Activated naive CD4-positive, alpha-beta T cell treated with anti-CD3 and anti-CD28 coated beads, Interleukin-2, amount 50 U/mL, for 16 hours (primary cell): ENCODE measurements at places on chromosomes 11 and 22.

GRCh38 chr11:73281796-73282660, 9.9 kb downstream of the P2RY6 start:
- DNase-seq = no peak

DNA sequence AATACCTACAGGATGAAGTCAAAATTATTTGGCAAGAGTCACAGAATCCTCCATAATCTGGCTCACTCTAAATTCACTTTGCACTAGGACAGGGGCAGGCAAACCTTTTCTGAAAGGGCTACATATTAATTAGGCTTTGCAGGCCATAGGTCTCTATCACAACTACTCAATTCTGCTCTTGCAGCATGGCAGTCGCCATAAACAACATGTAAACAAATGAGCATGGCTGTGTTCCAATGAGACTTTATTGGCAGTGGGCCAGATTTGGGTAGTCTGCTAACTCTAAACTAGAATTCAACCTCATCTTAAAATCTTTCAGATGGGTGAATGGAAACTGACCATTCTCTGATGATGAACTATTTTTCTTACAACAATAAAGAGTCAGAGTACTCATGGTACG, 5.8 kb downstream of the THRSP start:
- DNase-seq = no peak

- DNase-seq = peak; percentile 10
Observed at GRCh38 chr11:637593-638521, 788 bp downstream of the DRD4 start.

DNA sequence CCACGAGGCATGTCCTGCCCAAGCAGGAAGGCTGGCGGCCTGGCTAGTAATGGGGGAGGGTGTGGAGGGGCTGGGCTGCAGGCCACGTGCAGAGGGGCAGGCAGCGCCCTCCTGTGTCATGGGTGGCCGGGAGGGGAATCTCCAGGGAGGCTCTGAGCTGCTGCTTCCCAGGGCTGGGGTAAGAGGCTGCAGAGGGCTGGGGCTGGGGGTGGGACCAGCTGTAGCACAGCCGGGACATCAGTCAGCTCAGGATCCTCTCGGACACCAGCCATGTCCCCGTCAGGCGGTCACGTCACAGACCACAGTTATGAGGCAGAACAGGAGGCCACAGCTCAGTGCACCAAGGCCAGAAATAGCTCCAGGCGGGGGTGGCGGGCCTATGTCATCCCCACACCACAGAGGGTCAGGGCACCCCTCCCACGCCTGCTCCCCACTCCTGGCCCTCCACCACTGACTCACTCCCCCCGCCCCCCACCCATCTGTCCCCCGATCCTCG, 21.1 kb downstream of the RTN4R start:
- DNase-seq = no peak

GRCh38 chr11:65640483-65641296, 2.8 kb downstream of the SIPA1 start:
- DNase-seq = peak; percentile 46

DNA sequence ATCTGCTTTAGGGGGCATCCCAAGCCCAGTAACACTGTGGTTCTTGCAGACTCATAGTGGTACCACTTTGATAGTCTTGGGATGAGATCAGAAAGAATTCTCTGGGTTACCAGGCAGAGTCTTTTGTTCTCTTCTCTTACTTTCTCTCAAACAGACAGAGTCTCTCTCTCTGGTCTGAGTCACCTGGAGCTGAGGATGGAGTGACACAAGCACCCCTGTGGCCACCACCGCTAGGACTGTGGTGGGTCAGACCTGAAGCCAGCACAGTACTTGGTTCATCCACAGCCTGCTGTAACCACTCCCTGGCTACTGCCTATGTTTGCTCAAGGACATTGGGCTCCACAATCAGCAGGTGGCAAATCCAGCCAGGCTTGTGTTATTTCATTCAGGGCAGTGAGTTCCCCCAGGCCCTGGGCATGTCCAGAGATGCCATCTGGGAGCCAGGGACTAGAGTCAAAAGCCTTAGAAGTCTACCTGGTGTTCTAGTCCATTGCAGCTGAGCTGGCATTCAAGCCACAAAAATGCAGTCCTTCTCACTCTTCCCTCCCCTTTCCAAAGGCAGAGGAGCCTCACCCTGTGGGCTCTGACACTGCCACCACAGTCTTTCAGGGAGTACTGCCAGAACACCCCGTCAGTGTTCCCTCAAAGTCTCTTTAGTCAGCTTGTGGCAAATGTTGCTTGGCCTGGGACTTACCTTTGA, 29.9 kb downstream of the ENDOD1 start:
- DNase-seq = no peak

- DNase-seq = no peak
Observed at GRCh38 chr11:63919267-63920125, 2.5 kb upstream of the RCOR2 start.

- DNase-seq = no peak
Observed at GRCh38 chr11:19228968-19229367, 11.8 kb downstream of the E2F8 start.

DNA sequence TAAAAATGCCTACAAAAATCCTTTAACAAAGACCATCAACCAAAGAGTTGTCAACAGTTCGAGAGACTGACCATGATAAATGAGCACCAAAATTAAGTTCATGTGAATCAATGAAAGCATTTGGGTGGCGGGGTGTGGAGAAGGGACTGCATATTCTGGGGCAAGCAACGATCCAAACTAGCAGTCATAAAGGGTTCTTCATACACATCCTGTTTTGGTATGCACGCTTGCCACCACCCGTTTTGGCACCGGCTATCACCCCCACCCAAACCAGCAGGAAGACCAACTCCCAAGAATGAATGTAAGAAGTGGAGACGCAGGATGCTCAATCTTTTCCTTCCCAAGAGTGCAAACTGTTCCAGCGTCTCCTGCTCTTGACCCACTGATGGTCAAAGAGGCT, 80.8 kb downstream of the SGSM3 start:
- DNase-seq = no peak

- DNase-seq = no peak
Observed at GRCh38 chr11:11899401-11899800, 57.6 kb downstream of the USP47 start.

DNA sequence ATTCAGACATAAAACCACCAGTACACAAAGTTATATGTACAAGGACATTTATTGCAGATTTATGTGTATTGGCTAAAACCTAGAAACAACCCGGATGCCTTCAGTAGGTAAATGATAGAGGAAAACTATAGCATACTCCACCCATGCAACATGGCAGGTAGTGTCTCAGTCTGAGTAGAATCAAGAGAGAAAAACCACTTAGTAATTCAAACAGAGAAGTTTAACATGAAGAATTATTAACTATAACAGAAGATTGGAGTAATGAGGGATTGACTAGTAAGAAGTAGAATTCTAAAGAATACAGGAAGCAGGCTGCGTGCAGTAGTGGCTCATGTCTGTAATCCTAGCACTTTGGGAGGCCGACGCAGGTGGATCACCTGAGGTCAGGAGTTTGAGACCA, 16.2 kb upstream of the SPTY2D1 start:
- DNase-seq = no peak

DNA sequence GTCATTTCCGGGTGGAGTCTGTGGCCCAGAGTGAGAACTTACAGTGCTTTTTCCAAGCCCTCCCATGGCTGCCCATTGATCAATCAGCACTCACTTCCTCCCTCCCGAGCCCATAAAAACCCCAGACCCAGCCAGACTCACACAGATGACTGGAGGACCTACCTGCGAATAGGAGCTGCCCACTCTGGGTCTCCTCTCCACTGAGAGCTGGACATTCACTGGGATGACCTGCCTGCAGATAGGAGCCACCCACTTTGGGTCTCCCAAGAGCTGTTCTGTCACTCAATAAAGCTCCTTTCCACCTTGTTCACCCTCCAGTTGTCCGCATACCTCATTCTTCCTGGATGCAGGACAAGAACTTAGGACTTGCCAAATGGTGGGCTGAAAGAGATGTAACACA, 56.0 kb upstream of the B3GNT6 start:
- DNase-seq = no peak

DNA sequence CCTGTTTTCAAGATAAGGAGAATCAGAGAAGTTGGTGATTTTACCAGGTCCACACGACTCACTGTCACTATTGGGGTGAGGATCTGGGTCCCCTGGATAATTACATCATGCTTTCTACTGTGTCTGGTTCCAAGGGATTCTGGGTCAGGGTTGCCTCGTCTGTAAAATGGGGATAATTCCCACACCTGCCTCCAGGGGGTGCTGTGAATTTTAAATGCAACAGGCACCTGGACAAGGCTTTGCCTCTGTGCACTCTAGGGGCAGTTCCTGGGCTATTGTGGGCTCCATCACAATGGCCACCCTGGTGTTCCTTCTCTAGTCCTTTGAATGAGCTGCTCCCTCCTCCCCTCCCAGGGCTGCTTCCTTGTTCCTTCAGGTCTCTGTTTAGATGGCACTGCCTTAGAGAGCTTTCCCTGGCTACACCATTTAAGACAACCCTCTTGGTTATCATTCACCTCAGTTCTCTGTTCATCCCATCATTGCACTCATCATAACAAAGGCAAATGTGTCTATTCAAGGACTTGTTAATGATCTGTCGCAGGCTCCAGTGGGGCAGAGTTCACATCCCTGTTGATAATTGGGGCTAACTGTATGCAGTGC, 178.6 kb downstream of the MIAT start:
- DNase-seq = peak; percentile 38

DNA sequence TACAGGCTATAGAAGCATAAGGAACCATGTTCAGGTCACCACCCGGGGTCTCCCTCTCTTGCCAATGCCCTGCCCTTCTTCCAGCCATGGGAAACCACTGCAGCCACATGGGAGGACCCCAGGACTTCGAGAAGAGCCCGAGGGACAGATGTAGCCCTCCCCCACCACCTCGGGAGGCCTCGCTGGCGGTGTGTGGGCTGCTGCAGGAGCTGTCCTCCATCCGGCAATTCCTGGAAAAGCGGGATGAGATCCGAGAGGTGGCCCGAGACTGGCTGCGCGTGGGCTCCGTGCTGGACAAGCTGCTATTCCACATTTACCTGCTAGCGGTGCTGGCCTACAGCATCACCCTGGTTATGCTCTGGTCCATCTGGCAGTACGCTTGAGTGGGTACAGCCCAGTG, 14.5 kb downstream of the HTR3A start:
- no peak for DNase-seq

DNA sequence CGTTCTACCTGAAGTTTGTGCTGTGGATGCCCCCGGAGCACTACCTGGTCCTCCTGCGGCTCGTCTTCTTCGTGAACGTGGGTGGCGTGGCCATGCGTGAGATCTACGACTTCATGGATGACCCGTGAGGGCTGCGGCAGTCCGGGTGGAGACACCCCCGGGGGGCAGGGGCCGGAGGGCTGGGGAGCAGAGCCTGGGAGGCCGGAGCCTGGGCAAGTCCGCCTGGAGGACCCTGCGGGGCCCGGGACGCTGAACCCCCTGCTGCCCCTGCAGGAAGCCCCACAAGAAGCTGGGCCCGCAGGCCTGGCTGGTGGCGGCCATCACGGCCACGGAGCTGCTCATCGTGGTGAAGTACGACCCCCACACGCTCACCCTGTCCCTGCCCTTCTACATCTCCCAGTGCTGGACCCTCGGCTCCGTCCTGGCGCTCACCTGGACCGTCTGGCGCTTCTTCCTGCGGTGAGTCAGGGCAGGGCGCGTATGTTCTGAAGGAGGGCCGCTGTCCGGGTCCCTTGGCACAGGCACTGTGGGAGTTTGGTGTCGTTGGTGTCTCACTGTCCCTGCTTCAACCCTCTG, 17.3 kb downstream of the RNH1 start:
- DNase-seq = no peak

DNA sequence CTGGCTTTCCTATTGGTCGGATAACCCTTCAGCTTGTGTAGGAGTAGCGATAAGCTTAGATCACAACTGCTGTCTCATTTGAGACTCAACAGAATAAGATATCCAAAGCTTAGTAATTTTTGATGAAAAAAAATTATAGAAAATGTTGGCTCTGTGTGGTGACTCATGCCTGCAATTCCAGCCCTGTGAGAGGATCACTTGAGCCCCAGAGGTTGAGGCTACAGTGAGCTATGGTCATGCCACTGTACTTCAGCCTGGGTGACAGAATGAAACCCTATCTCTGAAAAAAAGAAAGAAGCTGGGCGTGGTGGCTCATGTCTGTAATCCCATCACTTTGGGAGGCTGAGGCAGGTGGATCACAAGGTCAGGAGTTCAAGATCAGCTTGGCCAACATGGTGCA, 55.6 kb upstream of the RRM1 start:
- no peak for DNase-seq

GRCh38 chr11:91421641-91422040, 803.0 kb upstream of the FAT3 start:
- no peak for DNase-seq

DNA sequence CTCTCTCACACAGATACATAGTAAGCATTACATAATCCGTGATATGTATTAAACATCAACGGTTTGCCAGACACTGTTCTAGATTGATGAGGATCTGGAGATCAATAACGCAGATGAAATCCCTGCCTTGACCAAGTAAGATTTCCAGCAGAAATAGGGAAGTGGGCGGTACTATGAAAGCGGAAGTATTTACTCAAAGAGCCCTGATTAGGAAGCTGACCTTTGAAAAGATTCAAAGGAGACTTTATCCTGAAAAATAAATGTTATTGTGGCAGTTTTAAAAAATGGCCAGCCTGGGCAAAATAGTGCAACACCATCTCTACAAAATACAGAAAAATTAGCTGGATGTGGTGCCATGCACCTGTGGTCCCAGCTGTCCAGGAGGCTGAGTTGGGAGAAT, 26.8 kb downstream of the GAB2 start:
- DNase-seq = no peak

DNA sequence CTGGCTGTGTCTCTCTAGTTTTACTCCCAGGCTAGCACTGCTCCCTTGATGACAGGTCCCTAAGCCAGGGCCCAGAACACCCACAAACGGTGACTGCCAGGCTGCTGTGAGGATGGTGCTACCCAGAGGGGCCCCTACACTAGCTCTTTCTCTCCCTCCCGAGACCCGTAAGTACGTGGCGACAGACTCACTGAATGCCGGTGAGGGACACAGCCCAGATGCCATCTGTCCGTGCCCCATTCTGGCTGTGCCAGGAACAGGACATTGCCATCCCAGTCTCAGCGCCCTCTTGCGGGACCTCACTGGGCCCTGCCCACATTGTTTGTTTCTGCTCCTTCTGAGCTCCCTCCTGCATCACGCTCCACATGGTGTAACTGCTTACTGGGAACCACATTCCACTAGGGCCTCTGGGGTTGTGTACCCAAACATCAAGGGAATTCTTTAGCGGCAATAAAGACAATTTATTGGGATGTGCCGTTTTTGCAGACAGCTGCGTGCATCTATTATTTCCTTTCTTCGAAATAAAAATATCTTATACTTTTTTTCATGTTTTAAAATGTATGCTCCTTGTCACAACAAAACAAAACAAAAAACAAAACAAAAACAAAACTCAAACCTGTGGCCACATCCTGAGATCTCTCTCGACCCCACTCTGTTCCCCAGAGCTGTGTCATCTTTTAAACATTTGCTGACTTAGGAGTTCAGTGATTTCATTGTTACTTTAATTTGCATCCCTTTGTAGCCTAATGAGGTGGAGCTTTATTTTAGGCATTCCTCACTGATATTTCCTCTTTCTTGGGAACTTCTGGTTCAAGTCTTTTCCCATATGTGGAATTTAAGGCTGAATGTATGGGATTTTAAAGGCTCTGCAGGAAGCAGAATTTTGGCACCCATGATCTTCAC, 4.4 kb upstream of the TPCN2 start:
- no peak for DNase-seq

- no peak for DNase-seq
Observed at GRCh38 chr22:48473202-48473601, 1354.5 kb downstream of the BRD1 start.
